ENCODE measurements at places on chromosomes 11 and 22.
A peak's percentile ranks its signal among the peaks of the same experiment; 100 is the strongest.

DNA sequence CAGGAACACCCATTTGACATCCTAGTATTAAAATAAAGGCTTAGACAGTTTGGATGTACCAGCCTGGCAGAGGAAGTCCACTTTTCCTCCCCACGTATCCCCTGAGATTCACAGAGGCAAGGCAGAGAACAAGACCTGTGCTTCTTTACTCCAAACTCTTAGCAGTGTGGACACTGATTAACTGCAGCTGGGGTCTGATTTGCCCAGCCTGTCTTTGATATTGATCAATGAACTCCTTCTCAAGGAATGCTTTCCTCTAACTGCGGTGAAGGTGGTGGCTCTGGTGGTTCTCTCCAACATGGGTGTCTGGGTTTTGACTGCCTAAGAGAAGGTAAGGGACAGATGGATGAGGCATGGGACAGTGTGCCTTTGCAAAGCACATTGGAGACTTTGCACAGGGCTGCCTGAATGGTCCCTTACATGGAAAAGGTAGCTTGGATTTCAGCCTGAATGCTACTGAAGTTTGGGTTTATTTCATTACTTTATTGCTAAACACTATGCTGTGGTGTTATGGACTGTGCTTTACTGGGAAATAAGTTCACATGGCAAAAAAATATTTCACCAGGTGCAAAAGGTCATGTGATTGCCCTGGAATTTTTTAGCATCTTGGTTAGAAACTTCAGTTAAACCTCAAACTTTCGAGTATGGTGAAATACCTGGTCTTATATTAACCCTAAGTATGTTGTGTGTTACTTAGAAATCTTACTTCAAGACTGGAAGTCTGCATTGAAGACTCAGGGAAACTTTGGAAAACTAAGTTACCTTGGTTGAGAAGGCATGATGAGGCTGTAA lies 1.8 kb downstream of the GAS2 start:
- no peaks in the 10 kb centered on the region for H3K36me3 ChIP-seq
- peaks cover 7% of the 10 kb centered on the region for H3K4me1 ChIP-seq
- no peak overlapping the region for H3K27ac ChIP-seq
- no peak overlapping the region for H3K4me3 ChIP-seq

GRCh38 chr11:106061249-106061784 lies 15.8 kb downstream of the KBTBD3 start:
- no peaks in the 10 kb centered on the region for H3K27me3 ChIP-seq
- DNase-seq, result no peak
- no peaks in the 10 kb centered on the region for H3K36me3 ChIP-seq
- no peak overlapping the region for H3K27ac ChIP-seq
- H3K4me1 ChIP-seq, result no peaks in the 10 kb centered on the region

DNA sequence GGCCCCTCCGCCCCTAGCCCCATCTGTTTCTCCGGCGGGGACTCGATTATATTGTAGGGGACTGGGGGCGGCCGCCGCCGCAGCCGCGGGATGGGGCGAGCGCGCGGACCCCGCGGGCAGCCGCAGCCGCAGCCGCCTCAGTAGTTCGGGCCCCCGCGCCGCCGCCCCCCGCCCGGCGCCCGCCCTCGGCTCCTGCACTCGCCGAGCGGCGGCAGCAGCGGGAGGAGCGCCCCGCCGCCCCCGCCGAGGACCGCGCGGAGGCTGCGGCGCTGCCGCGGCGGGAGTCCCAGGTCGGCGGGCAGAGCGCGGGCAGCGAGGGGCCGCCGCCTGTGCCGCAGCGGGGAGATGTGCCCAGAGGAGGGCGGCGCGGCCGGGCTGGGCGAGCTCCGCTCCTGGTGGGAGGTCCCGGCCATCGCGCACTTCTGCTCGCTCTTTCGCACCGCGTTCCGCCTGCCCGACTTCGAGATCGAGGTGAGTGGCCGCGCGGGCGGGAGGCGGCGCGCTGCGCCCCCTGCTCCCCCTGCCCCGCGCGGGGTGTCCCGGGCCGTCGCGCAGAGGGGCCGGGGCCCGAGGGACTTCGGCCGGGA lies at the start of gene CECR2:
TSS of gene CECR2 (plus strand) at position 22 of the 587 bp plus-strand sequence. CDS start at position 346, 324 bp downstream.
- no peak within 1 kb of the TSS for H3K4me3 ChIP-seq
- H3K36me3 ChIP-seq, result no peaks in the 10 kb centered on the region
- peak; percentile 19 for DNase-seq
- no peak within 1 kb of the TSS for H3K27ac ChIP-seq

- H3K27me3 ChIP-seq, result no peaks in the 10 kb centered on the region
- DNase-seq, result no peak
Observed at GRCh38 chr11:81787584-81788049, 946.0 kb downstream of the FAM181B start.

DNA sequence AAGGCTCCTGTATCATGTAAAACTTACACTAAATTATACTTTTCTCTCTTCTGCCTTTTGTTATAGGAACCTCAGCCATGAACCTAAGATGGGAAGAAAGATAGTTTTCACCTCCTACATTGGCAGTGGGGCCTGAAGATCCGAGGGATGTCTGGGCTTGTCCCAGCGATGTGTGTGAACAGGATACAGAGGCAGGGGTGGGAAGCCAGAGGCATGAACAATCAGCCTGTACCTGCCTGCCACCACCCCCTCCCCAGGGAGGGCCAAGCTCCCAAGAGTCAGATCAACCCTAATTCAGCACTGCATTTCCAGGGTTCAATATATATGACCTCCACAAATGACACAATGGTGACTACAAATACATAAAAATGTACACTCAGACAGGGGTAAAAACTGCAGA lies 9.4 kb downstream of the KIAA0930 start:
- H3K36me3 ChIP-seq, result no peaks in the 10 kb centered on the region
- H3K4me3 ChIP-seq, result no peak overlapping the region
- H3K27ac ChIP-seq, result no peak overlapping the region
- no peaks in the 10 kb centered on the region for H3K27me3 ChIP-seq

DNA sequence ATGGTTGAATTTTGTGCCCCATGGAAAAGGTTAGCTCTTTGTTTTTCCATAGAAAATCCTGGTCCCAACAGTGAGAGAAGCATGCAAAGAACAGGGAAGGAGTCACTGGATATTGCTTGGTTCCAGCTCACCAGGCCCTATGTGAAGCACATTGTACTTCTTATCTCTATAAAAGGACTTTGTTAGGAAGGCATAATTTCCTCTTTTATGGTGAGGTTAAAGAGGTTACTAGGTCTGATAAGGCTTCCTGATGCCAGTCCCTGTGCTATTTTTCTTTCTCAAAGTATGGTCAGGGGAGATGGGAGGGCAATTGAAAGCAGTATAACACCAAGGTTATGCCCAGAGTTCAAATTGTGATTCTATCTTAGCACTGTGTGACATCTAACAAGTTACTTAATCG lies 162.6 kb downstream of the KIF18A start:
- H3K4me3 ChIP-seq, result no peak overlapping the region
- H3K4me1 ChIP-seq, result no peaks in the 10 kb centered on the region
- no peaks in the 10 kb centered on the region for H3K27me3 ChIP-seq
- no peak for DNase-seq

DNA sequence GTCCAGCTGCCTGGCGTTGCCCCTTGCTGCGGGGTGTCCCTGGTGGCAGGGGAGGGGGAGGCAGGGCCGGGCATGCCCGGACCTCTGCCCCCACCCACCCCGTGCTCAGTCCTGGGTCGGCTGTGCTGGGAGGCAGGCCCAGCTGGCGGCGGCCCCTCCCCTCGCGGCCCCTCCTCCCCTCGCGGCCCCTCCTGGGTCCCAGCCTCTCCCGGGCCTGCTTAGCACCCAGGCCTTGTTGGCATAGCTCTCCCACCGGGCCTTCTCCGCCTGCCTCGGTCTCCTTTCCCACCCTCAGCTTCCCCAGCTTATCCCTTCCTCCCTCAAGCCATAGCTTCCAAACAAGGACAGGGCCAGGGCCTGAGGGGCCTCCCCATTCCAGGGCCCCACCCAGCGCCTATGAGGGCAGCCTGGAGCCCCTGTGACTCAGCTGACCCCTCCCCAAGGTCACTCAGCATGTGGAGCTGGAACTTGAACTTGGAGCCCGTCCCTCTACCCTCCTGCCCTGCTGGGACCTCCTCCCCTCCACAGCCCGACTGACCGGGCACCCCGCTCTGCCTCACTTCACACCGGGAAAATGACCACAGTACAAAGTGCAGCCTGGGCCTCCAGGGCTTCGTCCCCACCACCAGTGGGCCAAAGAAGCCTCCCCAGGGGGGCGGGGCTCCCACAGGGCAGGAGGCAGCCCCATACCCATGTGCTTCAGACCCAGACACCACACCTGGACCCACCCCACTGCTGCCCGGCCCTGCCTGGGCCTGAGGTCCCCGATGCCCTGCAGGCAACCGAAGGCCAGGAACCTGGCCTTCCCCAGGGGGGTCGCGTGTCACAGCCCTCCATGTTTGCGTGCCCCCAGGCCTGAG lies 1.2 kb downstream of the EPS8L2 start:
- peak; percentile 42 for DNase-seq
- no peaks in the 10 kb centered on the region for H3K27me3 ChIP-seq
- no peaks in the 10 kb centered on the region for H3K36me3 ChIP-seq

DNA sequence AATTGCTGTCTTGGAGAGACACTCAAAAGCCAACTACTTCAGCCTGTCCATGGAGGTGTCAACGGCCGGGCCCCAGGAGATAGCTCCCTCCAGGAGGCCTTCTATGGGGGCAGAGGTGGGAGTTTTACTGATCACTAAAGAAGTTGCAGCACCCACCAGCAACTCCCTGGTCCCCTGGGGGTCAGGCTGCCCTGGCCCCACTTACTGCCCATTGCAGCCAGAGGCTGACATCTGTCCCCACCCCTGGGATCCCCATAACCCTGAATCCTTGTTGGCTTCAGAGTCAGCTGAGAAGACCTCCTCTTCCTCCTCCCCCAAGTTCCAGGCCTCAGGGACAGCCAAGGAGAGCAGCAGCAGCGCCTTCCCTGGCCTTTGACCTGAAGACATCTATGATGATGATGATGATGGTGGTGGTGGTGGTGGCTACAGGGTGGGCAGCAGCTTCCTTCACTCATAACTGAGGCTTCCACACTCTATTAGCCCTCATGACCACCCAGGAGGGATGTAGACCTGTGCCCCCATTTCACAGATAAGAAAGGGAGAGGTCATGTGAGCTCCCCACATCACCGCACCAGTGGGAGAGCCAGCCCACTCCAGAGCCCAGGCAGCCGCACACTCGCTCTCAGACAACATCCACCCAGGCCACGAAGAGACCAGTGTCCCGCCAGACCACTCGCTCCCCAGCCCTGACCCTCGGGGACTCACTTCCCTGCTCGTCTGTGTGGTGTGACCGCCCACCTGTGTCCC lies 43.8 kb upstream of the FGF3 start:
- H3K4me3 ChIP-seq, result no peak overlapping the region
- peaks cover 14% of the 10 kb centered on the region for H3K27me3 ChIP-seq
- no peak for DNase-seq
- no peak overlapping the region for H3K27ac ChIP-seq
- no peaks in the 10 kb centered on the region for H3K36me3 ChIP-seq
